SW 1271 (cell line): ENCODE measurements at places on chromosomes 16 and 17.
A peak's percentile ranks its signal among the peaks of the same experiment; 100 is the strongest.

DNA sequence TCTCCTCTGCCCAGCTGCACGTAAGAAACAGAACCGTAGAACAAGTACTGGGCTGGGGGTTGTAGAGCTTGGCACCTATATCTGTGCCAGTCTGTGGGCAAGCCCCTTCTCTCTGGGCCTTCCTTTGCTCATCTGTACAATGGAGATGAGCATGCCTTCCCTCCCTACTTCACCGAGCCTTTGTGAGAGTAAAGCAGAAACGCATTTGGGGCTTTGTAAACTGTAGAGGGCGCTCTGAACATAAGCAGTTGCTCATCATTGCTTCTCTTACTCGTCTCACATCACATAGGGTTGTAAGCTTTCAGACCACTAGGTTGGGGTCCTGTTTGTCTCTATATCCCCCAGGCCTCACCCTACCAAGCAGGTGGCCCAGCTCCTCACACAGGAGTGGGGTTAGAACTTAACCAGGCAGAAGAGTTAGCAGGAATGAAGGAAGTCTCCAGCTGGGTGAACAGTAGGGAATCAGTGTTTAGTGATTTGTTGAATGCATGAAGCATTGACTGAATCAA is 15.1 kb downstream of the SAMD14 start:
- no peak for DNase-seq

GRCh38 chr17:7548585-7549400 is at the start of gene TNFSF12:
TNFSF12 (plus strand) TSS chr17:7549058; CDS start chr17:7549154, 96 bp downstream.
- DNase-seq: no peak

DNA sequence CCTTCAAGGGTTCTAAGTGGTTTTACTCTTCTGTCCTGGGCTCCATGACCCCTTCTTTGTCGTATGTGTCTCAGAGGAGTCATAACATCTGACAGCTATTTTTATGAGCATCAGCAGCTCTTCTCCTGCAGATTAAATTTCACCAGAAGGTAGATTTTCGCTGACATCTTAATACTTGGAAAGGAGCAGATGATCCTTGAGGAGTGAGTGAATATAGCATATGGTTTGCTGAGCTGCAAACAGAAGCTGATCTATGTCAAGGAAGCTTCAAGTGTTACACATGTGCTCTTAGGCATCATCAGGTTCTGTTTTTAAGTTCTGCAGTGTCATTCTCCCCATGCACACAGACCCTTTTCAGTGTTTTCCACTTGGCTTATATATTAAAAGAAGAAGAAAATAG is 49.2 kb upstream of the MYH2 start:
- DNase-seq: no peak

DNA sequence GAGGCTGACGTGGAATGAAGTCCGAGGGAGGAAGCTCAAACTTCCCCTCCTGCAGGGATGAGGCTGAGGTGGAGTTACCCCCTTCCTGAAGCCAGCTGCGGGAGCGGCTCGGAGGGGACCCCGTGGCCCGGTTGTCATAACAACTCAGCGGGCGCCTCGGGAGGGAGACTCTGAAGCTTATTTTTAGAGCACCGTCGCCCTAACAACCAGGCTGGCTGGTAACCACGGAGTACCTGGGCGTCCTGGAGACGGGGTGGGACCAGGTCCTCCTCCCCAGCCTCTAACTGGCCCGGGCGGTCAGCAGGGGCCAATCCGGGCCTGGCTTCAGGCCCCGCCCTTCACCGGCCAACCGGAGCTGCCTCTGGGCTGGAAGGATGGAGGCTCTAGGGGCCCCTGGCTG is 27.7 kb downstream of the NECAB2 start:
- DNase-seq: no peak

- DNase-seq: peak; percentile 87
Measured at GRCh38 chr17:43024407-43025289, at the start of gene RND2. RND2 (plus strand) TSS chr17:43025231; CDS start chr17:43025348, 117 bp downstream.

DNA sequence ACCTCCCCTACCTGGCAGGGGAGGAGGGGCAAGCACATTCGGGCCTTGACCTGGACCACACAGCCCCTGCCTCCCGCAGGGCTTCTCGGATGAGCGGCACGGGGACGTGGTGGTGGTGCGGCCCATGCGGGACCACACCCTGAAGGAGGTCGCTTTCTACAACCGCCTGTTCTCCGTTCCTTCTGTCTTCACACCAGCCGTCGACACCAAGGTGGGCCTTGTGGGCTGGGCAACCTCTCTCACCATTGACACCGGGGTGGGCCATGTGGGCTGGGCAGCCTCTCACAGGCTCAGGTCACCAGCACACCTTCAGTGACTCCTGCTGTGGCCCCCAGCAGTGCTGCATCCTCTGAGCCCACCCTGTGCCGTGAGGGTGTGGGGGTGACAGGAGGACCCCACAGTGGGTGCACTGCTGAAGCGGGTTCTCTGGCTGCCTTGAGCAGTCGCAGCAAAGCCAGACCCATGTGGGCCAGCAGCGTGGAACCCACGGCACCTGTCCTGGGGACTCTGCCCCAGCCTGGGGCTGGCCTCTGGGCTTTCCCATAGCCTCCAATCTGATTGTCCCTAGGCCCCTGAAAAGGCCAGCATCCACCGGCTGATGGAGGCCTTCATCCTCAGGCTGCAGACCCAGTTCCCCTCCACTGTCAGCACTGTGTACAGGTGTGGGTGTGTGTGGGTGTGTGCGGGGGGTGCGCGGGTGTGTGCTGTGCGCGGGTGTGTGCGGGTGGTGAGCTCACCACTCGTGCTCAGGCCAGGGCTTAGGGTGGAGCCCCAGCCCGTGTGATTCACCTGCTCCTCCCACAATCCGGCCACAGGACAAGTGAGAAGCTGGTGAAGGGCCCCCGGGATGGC is 7.5 kb downstream of the CTU2 start:
- no peak for DNase-seq

DNA sequence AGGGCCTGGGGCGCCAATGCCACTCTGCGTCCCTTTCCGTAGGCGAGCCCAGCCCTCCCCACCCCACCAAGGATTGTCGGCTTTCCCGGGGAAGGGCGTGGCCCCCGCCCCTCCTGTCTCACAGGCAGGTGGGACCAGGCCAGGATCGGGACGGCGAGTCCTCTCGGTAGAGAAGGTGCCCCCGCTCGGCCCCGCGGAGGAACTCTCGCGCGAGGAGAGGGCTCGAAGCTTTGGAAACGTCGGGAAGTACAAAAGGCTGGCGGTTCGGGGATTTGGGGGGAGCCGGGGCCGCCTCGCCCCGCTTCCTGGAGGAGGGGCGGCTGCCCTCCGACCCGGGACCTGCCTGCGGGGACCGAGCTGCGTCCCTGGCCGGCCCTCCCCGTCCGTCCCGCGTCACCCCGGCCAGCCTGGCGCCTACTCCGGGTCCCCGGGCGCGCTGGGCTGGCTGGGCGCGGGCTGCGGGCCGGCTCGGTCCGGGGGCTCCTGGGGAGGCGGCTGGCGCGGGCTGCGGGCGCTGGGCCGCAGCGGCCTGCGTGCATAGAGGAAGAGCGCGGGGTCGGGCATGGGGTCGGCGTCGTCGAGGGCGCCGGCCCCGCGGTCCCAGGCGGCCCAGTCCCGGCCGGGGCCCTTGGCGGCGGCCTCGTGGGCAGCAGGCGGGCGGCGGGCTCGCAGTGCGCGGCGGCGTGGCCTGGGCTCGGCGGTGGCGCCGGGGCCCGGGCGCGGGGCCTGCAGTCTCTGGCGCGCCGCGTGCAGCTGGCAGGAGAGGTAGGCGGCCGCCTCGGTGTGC is 12.6 kb upstream of the CLUH start:
- DNase-seq: no peak

- no peak for DNase-seq
Measured at GRCh38 chr16:76988526-76988925, 202.5 kb upstream of the MON1B start.

- DNase-seq: no peak
Measured at GRCh38 chr17:13420878-13421277, 180.9 kb downstream of the HS3ST3A1 start.

DNA sequence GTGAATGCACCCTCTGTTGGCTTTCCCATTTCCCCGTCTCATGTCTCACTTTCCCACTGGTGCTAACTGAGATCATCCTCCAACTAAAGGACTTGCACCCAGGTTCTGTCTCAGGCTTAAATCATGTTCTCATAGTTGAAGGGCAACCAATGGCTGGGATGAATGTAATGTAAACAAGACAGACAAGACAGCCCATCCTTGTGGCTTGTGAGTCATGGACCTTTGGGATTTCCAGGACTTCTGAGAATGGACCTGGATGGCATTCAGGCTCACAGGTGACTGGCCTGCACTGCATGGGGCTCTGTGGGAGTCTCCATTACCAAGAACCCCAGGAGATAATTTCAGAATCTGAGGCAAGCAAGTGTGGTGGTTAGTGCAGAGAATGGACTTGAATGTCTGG is 347.5 kb downstream of the HAPSTR1 start:
- no peak for DNase-seq

- no peak for DNase-seq
Measured at GRCh38 chr16:69204172-69204571, 17.2 kb downstream of the SNTB2 start.

- DNase-seq: no peak
Measured at GRCh38 chr16:23408242-23408822, 44.7 kb downstream of the COG7 start.

DNA sequence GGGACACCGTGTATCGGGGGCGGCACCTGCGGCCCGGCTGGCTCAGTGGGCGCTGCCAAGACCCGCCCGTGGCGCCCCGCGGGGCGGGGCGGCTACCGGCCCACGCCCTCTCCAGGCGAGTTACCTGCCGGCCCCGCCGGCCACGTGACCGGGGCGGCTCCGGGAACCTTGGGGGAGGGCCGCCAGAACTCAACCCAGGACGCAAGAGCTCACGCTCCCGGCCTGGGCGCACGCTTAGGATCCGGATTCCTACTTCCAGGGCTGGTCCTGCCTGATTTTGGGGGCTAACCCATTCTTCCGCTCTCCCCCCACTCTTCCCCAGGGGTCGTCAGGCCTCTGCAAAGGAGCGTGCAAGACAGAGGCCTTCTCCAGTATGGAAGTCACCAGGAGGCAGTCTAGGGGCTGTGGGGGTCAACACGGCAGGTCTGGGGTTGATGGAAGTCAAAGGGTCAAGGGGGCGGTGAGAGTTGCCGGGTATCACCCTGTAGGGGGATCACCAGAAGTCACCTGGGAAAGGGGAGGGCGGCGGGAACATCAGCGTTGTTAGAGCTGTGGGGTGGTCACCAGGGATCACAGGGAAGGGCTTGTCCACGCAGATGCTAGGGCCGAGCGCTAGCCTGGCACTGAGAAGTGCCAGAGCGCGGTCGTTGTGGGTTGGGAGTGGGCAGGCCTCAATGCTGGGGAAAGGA is 354 bp upstream of the ESRP2 start:
- DNase-seq: no peak
